ENCODE measurements at places on chromosomes 5 and 9.

GRCh38 chr5:105132581-105132980 is 1570.0 kb upstream of the NUDT12 start:
- no peak for DNase-seq

DNA sequence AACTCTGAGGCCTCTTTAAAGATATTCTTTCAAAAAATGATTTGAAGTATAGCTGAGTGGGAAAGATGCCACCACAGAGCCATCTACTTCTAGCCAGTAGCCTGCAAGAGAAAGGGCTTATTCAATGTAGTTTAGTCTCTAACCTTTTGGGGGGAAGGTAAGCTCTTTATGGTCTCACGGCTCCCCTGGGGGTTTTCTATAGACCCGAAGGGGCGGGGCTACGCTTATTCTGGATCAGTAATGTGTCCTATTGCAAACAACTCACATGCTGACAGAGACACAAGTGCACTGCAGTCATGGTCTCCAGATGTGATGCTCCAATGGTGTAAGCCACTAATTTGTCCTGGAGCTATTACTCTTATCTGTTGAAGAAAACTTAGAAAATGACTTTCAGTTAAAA is 53.4 kb upstream of the RPS23 start:
- DNase-seq = no peak

- no peak for DNase-seq
These were observed 135.1 kb downstream of the SLC25A46 start for GRCh38 chr5:110873773-110874437.

- no peak for DNase-seq
These were observed 137.6 kb downstream of the CMYA5 start for GRCh38 chr5:79827159-79827629.

Measured in CD4-positive, alpha-beta T cell treated with Interleukin-6 for 4 hours (primary cell).